Epithelial cell of esophagus (primary cell): ENCODE measurements at places on chromosomes 6 and 20.

- no peak for DNase-seq
These were observed 36.4 kb upstream of the SMOC2 start for GRCh38 chr6:168404560-168404959.

DNA sequence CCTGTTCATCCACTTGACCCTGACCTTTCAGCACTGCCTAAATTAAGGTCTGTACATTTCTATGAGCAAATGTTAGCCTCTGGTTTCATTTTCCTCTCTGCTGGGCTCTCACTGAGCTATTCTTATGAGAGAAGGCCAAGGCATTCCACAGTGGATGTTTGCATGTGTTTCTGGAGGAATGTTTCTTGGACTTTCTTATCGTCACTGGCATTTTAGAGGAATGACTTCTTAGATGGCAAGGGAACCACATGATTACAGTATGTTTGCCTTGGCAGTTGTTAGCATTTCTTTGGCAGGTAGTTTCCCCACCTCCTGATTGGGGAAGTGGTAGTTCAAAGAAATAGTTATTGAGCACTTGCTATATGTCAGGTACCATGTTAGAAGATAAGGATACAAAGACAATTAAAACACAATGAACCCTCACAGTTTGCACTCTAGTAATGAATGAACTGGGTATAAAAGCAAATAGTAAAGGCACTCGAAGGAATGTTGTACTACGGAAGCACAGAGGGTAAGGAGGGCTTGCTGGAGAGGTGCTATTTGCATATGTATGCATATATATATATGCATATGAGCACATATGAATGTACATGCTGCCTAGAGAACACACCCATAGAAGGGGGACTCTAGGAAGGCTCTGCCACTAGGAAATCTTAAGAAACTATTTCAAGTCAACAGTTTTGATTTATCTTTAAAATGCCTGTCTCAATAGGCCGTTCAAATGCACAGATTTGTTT is 307.4 kb downstream of the EYA4 start:
- no peak for DNase-seq

DNA sequence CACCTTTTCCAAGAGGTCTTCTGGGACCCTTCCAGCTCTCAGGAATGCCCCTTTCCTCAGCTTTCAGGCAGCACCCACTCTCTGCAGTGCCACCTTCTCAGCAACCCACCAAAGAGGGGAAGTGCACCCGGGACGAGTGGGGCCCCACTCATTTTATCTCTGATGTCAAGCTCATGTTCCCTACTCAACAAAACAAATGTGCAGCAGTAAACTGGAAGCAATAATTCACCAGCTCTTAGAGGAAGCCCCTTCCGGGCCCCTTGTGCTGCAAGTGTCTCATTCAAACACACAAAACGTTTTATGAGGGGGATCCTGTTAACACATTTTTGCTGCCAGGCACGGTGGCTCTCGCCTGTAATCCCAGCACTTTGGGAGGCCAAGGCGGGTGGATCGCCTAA is 13.6 kb downstream of the GFOD1 start:
- no peak for DNase-seq

DNA sequence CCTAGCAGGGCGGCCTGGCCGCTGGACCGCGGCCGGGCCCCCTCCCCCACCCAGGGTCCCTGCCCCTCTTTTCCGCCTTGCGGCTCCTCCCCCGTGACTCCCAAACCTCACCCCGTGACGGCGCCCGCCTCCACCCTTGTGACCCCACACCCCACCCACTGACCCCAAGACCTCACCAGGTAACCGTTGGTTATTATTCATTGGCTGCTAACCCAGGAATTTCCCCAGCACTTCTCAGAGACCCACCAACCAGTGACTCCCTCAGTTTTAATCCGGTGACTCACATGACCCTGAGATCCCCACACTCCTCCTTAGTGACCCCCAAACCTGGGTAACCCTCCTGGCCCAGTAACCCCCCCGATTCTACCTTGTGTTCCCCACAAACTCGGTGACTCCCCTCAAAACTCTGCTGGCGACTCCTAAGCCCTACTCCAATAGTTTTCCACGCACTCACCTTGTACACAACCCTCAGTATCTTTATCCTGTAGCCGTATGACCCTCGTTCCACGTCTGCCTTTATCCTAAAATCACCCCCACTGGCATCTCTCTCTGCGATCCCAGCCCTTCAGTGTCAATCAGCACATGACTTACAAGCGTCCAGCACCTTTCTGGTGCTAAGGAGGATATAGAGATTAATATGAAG is 534 bp downstream of the ZNF76 start:
- peak; percentile 66 for DNase-seq

DNA sequence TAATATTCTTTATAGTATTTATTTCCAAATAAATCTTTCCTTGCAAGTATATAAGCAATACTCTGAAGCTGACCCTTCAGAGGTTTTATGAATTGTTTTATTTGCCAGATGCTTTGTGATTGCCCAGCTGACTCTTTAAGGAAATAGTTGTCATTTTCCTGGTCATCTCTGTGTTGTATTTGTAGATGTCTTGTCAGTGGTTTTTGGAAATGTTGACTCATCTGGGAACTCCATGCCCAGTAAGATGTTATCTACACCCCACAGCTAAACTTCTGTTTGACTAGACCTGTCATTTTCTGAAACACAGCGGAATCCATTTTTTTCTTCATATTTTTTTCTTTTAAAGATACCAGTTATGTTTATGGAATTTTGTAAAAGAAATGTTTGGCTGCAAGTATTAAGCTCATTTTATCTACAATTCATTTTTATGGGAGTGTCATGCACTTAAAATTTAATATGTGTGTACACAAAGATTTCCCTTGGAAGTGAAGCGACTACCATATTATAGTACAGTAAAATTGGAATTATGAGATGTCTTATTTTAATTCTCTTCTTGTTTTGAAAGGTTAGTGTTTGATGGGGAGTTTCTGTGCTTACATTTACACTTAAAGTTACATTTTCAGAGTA is 491.0 kb downstream of the NKAIN2 start:
- DNase-seq, result no peak

GRCh38 chr20:36523341-36523740 is 18.0 kb upstream of the MYL9 start:
- DNase-seq, result no peak

DNA sequence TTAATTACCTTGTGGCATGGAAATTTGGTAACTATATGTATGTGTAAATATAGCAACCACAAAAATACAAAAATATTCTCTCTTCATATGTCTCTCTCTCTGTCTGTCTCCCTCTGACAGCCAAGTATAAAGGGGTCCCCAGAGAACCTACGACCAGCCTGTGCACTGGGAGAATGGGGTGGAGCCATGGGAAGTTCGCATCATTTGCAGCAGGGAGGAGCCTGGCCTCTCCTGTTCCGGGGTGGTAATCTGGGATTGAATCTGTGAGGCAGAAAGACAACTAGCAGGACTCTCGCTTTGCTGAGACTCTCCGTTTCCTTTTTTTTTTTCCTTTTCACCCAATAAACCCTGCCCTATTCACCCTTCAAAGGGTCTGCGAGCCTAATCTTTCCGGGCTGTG is 1109.1 kb downstream of the HACE1 start:
- no peak for DNase-seq

GRCh38 chr6:34062815-34063214 is 83.1 kb downstream of the GRM4 start:
- DNase-seq, result no peak

GRCh38 chr20:5181958-5182357 is 55.1 kb downstream of the CDS2 start:
- no peak for DNase-seq

GRCh38 chr6:112307707-112308106 is 39.4 kb upstream of the RFPL4B start:
- DNase-seq, result no peak

GRCh38 chr6:157036245-157036711 is 259.1 kb downstream of the ARID1B start:
- peak; percentile 97 for DNase-seq

GRCh38 chr6:137676888-137677287 is 182.7 kb upstream of the OLIG3 start:
- no peak for DNase-seq

GRCh38 chr20:20875716-20876115 is 163.3 kb upstream of the RALGAPA2 start:
- peak; percentile 50 for DNase-seq

DNA sequence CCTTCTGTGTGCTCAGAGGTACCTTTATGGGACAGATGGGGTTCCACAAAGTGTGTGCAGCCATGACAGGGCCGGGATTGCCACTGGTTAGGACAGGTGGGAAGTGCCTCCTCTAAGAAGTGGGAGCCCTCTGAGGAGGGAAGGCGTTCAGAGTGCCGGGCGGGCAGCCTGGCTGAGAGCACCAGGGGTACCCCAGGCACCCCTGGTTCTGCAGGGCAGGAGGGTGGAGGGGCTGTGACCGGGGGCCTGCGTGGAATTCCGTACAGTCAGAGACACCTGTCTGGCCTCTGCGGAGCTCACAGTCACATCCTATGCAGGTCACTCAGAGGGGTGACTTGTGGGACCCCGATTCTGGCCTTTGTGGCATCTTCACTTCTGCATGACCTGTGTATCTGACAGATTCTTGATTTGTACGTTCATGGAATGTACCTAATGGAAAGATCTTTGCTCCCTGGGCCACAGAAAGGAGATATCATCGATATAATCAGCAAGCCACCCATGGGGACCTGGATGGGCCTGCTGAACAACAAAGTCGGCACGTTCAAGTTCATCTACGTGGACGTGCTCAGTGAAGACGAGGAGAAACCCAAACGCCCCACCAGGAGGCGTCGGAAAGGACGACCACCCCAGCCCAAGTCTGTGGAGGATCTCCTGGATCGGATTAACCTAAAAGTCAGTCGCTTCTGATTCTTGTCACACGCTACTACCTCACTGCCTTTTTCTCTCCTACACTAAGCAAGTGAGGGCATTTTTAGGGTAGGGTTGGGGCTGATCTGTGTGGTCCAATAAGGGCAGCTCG is 190.9 kb downstream of the SASH1 start:
- DNase-seq, result no peak

DNA sequence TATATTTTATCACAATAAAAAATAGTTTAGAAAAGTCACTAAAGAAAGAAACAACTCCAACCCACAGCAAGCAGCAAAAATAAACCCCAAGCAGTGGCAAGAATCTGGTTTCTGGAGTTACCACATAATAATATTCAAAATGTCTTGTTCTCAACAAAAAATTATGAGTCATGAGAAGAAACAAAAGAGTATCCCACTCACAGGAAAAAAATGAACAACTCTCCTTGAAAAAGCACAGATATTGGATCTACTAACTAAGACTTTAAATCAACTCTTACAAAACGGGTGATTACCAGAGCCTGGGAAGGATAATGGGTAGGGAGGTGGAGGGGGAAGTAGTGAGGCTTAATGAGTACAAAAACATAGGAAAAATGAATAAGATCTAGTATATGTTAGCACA is 425.6 kb downstream of the PLCB1 start:
- DNase-seq, result no peak

DNA sequence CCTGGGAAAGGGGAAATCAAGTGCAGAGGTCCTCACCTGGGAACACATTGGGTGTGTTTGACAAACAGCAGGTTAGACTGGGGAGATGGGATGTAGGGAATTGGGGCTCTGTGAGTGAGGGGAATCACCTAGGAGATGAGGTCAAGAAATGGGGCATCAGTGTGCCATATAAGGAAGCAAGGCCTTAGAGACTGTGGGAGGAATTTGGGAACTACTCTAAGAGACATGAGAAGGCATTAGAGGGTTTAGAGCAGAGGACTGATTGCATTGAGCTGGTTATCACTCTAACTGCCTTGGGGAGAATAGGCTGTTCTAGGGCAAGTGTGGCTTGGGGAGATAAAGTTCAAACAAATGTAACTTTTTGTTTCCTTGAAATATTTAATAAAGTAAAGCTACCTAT is 189.9 kb downstream of the EYA4 start:
- DNase-seq, result no peak

DNA sequence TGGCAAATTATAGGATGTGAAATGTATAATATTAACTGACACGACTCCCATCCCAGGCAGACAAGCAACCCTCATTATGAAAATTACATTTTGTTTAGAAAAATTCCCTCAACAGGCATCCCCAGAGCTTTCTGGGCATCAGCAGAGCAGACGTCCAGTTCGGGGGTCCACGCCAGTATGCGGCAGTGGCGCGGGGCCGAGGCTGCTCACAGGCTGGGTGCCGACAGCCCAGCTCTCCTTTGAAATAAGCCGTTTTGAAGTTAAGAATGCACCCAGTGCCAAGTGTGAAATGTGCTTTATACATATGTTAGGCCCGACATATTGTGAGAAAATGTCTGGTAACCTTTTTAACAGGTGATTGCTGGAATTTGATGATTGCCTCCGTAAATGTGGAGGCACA is 50.4 kb downstream of the RPP40 start:
- DNase-seq, result no peak

- DNase-seq, result no peak
These were observed 8.9 kb upstream of the NKAIN2 start for GRCh38 chr6:123794799-123795198.

GRCh38 chr6:22108199-22108598 is 188.6 kb downstream of the PRL start:
- DNase-seq, result peak; percentile 46

GRCh38 chr6:47366335-47366890 is 56.7 kb upstream of the TNFRSF21 start:
- DNase-seq, result peak; percentile 8

DNA sequence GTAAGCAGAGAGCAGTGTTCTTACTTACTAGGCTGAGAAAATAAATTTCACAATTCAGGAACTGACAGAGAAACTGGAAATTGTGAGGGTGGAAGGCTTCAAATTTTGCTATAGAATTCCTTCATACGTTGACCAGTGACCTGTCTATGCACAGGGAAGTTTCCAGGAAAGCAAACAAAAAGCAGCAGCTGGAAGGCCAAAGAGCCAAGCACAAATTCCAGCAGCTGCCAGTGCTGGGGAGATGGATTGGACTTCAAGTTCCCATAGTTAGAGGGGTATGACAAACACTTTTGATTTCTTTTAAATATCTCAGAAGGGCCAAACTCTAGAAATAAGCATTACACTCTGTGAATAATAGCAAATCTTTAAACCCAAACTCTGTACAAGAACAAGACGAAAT is 299.1 kb upstream of the KCNQ5 start:
- no peak for DNase-seq

DNA sequence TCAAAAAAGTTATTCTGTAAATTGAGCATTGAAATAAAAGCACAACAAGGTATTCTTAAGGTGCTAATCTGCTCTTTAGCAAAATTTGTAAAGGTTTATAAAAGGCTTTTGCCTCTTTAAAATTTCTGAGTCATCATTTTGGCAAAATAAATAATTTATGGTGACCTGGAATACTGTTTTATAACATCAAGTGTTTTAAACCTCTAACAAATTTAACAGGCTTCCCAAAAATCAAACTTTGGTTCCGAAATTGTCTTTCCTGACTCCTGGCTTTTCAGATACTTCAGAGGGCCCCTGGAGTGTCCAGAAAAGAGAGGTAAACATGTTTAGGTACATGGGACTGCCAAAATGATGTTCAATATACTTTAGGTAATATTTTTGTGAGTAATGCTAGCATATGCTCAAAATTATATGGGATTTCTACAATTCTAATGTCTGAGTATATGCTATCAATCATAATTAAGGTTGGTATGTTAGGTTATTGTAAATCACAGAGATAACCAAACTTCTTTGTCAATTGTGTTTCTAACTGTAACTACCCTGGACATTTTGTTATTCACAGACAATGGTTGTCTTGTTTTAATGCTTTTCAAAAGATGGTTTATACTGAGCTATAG is 160.3 kb upstream of the OLIG3 start:
- DNase-seq, result no peak
